Activated naive CD8-positive, alpha-beta T cell treated with anti-CD3 and anti-CD28 coated beads, Interleukin-2, amount 10 ng/mL, durations not matched to agents 7 days and 5 days (primary cell): ENCODE measurements at places on chromosomes 2 and 18. TPM values are rescaled to one million over a fixed set of nuclear protein-coding genes. Genes with fewer than 3 reads are reported as not detected.

DNA sequence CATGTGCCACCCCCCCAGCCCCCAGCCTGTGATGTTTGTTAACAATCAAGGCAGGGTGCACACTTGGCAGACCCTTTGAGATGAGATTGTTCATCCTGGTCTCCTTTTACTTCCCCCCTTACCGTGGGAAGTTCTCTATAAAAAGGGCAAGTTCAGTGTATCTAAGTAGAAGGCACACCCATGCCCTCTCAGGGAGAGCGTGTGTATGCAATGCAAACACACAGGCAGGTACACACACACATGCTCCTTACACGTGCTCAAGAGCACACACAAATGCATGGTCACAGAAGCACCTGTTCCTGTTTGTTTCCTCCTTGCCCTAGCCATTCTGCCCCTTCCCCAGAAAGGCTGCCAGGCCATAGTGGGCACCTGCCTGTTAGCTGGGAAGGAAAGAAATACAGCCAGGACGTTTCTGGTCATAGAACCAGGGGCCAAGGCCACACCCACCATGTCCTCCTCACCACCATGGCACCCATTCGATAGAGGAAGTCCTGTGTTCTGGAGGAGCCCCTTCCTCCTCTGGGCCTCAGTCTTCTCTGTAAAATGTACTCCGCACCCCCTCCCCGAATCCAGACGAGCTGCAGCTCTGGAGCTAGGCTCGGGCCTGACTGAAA is 3.1 kb downstream of the ATOH8 start:
- peaks cover 10% of the 10 kb centered on the region for H3K4me1 ChIP-seq
- DNase-seq: no peak
- no peak overlapping the region for H3K27ac ChIP-seq

DNA sequence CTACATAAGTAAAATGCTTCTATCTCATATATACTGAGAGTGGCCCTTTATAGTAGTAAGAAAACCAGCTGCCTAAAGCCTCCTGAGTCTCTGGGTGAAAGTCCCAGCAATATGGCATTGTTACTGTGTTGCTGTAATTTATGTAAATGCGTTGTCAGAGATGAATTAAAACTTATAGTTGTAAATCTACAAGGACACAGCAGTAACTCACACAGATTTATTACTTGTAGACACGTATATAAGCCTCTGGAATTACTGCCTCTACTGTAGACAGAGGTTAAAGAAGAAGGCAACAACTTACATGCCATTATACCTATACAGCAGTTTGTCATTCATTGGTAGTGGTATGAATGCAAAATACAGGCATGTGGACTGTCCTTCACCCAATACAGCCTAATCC is 169.1 kb upstream of the BOD1L2 start:
- H3K4me1 ChIP-seq: no peaks in the 10 kb centered on the region
- H3K36me3 ChIP-seq: peaks cover 14% of the 10 kb centered on the region
- no peak overlapping the region for H3K27ac ChIP-seq
- no peak overlapping the region for H3K4me3 ChIP-seq

- no peak overlapping the region for H3K4me3 ChIP-seq
- H3K4me1 ChIP-seq: no peaks in the 10 kb centered on the region
- no peak for DNase-seq
- no peaks in the 10 kb centered on the region for H3K27me3 ChIP-seq
- no peak overlapping the region for H3K27ac ChIP-seq
- H3K36me3 ChIP-seq: no peaks in the 10 kb centered on the region
These were observed 121.8 kb downstream of the SPHKAP start for GRCh38 chr2:228059735-228060134.

RGPD6 gene
- 6.3 TPM for total RNA-seq

DNA sequence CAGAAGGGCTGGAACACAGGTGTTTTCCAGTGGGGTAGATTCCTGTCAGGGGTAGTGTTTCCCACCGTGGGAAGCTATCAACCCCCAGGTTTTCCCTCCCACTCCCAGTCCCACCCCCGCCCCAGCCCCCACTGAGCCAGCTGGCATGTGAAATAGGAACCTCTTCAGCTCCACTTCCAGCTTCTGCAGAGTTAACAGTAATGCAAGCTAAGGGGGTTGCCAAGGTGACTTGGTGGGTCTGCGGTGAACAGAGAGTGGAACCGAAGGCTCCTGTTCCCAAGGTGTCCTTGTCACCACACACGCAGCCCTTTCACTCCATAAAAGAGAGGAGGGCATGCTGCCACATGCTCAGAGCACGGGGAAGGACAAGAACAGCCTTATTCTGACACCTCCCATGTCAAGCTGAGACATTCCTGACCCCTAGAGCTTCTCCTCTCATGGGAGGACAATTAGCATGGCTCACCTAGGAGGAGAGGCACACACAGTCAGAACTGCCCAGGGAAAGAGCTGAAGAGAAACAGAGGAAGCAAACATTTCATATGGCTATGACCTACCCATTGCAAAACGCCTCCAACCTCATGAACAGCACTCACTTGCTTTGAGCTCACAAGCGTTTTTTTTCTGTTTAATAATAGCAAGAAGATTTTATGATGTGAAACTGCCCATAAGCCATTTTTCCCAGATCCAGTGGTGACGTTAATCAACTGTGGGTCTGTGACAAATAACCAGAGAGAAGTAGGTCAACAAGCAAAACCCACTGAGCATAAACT is 39.8 kb upstream of the TBC1D8 start:
- no peaks in the 10 kb centered on the region for H3K4me1 ChIP-seq
- H3K36me3 ChIP-seq: no peaks in the 10 kb centered on the region
- H3K4me3 ChIP-seq: no peak overlapping the region
- H3K27ac ChIP-seq: no peak overlapping the region
- DNase-seq: no peak

RNF144A gene
- 78.7 TPM for total RNA-seq

CHRNG gene
- not detected for total RNA-seq

GRCh38 chr2:235390108-235390815 is 103.6 kb upstream of the AGAP1 start:
- H3K27me3 ChIP-seq: no peaks in the 10 kb centered on the region
- peaks cover 10% of the 10 kb centered on the region for H3K4me1 ChIP-seq
- H3K27ac ChIP-seq: no peak overlapping the region
- H3K4me3 ChIP-seq: no peak overlapping the region
- no peak for DNase-seq
- no peaks in the 10 kb centered on the region for H3K36me3 ChIP-seq
